CD8-positive, alpha-beta memory T cell (primary cell): ENCODE measurements at places on chromosomes 16 and 17. TPM values are rescaled to one million over a fixed set of nuclear protein-coding genes. Genes with fewer than 3 reads are reported as not detected.

ZPBP2 gene
- 0.74 TPM for total RNA-seq

ADAMTS18 gene
- not detected for total RNA-seq

CCL22 gene
- 52.6 TPM for total RNA-seq

TBC1D3H gene
- not detected for total RNA-seq

NME4 gene
- total RNA-seq, result 15.4 TPM

DPEP2 gene
- total RNA-seq, result 6.2 TPM

OR4D1 gene
- total RNA-seq, result 0.26 TPM

RAB37 gene
- 5.8 TPM for total RNA-seq

FAM20A gene
- not detected for total RNA-seq

NOTUM gene
- total RNA-seq, result 0.35 TPM

GRCh38 chr17:5286846-5287245 is 4.8 kb downstream of the RABEP1 start:
- H3K4me3 ChIP-seq, result no peak overlapping the region
- DNase-seq, result no peak
- peaks cover 34% of the 10 kb centered on the region for H3K4me1 ChIP-seq
- H3K27me3 ChIP-seq, result no peaks in the 10 kb centered on the region
- no peaks in the 10 kb centered on the region for H3K36me3 ChIP-seq

DNA sequence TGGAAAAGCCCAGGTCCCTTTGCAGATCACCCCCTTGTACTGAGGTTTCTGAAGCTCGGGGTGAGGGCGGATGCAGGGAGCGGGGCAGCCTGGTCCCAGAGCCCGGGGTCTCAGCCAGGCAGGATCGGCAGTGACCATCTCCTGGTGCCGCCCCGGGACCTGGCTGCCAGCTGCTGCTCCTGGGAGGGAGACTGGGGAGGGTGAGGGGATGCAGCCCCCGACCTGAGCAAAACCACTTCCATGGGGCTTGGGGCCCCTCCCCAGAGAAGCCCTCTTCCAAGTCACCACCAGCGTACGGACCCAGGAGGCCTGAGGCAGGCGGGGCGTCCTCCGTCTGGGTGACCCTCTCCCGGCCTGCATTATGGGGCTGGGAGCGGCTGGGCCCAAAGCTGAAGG is 14.8 kb downstream of the CD7 start:
- peak overlapping the region; percentile 59 for H3K4me3 ChIP-seq
- H3K4me1 ChIP-seq, result peaks cover 83% of the 10 kb centered on the region
- peak overlapping the region; percentile 58 for H3K27ac ChIP-seq
- peak; percentile 49 for DNase-seq
- H3K36me3 ChIP-seq, result no peaks in the 10 kb centered on the region

- DNase-seq, result no peak
- H3K4me3 ChIP-seq, result no peak overlapping the region
- no peak overlapping the region for H3K27ac ChIP-seq
- H3K27me3 ChIP-seq, result no peaks in the 10 kb centered on the region
These were observed 109.0 kb upstream of the DHX40 start for GRCh38 chr17:59456428-59456827.

- DNase-seq, result no peak
- H3K36me3 ChIP-seq, result peaks cover 19% of the 10 kb centered on the region
- H3K27me3 ChIP-seq, result no peaks in the 10 kb centered on the region
- H3K4me1 ChIP-seq, result no peaks in the 10 kb centered on the region
These were observed 74.8 kb upstream of the CLEC18B start for GRCh38 chr16:74496054-74496453.

GRCh38 chr16:81676883-81677737 is 102.0 kb upstream of the PLCG2 start:
- peaks cover 43% of the 10 kb centered on the region for H3K36me3 ChIP-seq
- no peak for DNase-seq
- H3K4me1 ChIP-seq, result no peaks in the 10 kb centered on the region
- H3K4me3 ChIP-seq, result no peak overlapping the region

GRCh38 chr16:50282010-50282538 is 15.7 kb downstream of the ADCY7 start:
- peaks cover 90% of the 10 kb centered on the region for H3K4me1 ChIP-seq
- H3K36me3 ChIP-seq, result peaks cover 6% of the 10 kb centered on the region
- H3K27ac ChIP-seq, result peak overlapping the region; percentile 57
- H3K4me3 ChIP-seq, result peak overlapping the region; percentile 53
- H3K27me3 ChIP-seq, result no peaks in the 10 kb centered on the region

DNA sequence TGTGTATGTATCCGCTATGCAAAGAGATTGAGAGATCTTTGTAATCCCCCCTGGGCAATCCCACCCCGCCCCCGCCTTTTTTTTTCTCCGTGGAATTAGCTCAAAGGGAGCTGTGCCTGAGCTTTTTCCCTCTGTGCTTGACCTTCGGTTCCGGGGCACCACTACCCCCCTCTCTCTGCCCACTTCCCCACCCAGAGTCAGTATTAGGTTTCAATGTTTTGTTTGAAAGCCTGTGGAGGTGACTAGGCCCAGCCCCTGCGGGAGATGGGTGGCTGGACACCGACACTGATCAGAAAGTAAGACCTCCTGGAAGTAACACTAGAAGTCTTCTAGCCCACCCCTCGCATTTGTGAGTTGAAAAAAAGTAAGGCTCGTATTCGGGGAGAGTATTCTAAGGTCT is 7.0 kb downstream of the CBLN1 start:
- no peaks in the 10 kb centered on the region for H3K4me1 ChIP-seq
- H3K36me3 ChIP-seq, result no peaks in the 10 kb centered on the region
- no peak for DNase-seq
- H3K27ac ChIP-seq, result no peak overlapping the region

GRCh38 chr16:52227851-52228250 is 319.1 kb downstream of the TOX3 start:
- no peak overlapping the region for H3K4me3 ChIP-seq
- H3K27me3 ChIP-seq, result no peaks in the 10 kb centered on the region
- no peaks in the 10 kb centered on the region for H3K36me3 ChIP-seq
- H3K27ac ChIP-seq, result no peak overlapping the region
- H3K4me1 ChIP-seq, result no peaks in the 10 kb centered on the region

- peak overlapping the region; percentile 61 for H3K4me3 ChIP-seq
These were observed 2.0 kb downstream of the TRIM47 start for GRCh38 chr17:75876190-75876937.

- peaks cover 3% of the 10 kb centered on the region for H3K36me3 ChIP-seq
- H3K27ac ChIP-seq, result no peak overlapping the region
- H3K4me1 ChIP-seq, result no peaks in the 10 kb centered on the region
- no peak overlapping the region for H3K4me3 ChIP-seq
- no peaks in the 10 kb centered on the region for H3K27me3 ChIP-seq
These were observed 81.2 kb downstream of the WNT3 start for GRCh38 chr17:46737326-46737725.

DNA sequence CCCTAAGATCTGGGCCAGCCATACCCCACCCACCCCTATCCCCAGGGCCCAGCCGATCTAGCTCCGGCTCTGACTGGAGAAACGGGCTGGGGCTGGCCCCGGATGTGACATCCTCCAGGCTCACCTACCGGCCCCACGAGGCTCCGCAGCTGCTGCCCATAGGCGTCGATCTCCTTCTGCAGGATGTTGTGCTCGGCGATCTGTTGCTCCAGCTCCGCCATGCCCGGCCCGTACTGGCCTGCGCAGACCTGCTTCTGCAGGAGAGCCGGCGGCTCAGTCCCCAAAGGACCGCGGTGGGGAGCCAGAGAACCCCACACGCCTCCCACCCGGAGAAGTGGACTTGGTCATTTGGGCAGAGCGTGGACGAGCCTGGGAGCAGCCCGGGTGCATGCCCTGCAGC is 4.8 kb downstream of the EVPL start:
- no peaks in the 10 kb centered on the region for H3K4me1 ChIP-seq
- no peak overlapping the region for H3K4me3 ChIP-seq
- DNase-seq, result no peak
- H3K36me3 ChIP-seq, result no peaks in the 10 kb centered on the region
- H3K27me3 ChIP-seq, result no peaks in the 10 kb centered on the region

- no peak overlapping the region for H3K4me3 ChIP-seq
- H3K27me3 ChIP-seq, result no peaks in the 10 kb centered on the region
- H3K4me1 ChIP-seq, result no peaks in the 10 kb centered on the region
- DNase-seq, result no peak
- no peak overlapping the region for H3K27ac ChIP-seq
These were observed 32.6 kb upstream of the ARL6IP1 start for GRCh38 chr16:18833707-18834505.

DNA sequence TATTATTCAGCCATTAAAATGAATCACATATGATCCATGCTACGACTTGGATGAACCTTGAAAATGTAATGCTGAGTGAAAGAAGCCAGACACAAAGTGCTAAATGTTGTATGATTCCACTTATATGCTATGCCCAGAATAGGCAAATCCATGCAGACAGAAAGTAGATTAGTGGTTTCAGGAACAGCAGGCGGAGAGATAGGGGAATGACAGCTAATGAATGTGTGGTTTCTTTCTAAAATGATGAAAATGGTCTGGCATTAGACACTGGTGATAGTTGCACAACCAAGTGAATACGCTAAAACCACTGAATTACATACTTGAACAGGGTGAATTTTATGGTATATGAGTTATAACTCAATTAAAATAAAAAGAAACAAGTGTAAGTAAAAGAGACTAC is 121.8 kb upstream of the NOG start:
- no peaks in the 10 kb centered on the region for H3K4me1 ChIP-seq
- no peak overlapping the region for H3K4me3 ChIP-seq
- H3K36me3 ChIP-seq, result no peaks in the 10 kb centered on the region
- H3K27ac ChIP-seq, result no peak overlapping the region
